Cerebellar nuclear complex (tissue), 1 donor: ENCODE measurements at places on chromosomes 5 and 9.

DNA sequence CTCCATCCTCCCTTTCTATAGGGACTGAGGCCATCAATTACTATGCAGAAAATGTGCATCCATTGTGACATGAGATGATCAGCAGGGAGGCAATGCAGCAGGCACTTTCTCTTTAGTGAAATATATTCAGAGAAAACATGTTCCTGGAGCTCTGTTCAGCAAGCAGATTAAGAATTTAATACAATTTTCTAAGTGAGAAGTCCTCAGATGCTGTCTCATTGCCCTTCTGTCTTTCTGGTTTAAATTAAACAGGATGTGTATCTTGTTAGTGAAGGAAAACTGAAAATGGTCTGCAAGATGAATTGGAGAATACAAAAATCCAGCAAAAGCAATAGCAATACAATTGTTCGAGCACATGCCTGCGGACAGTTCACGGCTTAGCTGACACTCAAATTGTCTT is 445.8 kb upstream of the RIOK2 start:
- DNase-seq = no peak

- DNase-seq = no peak
These were observed 11.5 kb downstream of the ERGIC1 start for GRCh38 chr5:172845576-172845975.

DNA sequence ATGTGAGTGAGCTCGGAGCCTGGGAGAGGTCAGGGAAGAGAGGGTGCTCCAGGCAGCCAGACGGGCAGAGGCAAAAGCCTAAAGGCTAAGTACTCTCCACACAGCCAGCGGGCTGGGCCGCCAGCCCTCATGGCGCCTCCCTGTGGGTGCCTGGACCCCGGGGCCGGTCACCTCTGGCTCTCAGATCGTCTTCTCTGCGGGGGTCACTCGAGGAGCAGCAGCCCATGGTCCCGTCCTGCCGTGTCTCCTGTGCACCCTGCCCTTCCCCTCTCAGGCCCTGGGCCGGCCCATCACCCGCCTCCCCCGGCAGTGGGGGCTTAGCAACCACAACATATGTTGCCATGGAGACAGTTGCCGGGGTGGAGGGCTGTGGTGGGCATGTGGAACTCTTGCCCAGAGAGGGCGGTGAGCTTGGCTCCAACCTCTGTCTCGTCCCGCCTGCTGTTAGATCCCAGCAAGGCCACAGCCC is 4.2 kb downstream of the AK1 start:
- no peak for DNase-seq

DNA sequence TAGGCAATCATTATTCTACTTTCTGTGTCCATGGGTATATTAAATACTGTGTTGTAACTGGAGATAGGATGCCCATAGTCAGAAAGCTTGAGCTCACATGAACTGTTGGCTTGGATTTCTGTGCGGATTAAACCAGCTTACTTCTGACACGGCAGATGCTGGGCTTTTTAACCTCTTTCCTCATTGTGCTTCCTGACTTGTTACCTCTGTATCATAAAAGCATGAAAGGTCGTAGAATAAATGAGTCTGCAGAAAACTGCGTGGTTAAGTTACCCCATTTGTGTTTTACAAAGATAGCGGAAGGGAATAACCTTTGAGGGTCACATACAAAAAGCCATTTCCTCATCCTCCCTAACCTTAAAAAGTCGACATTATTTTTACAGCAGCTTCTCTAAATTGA is 199.5 kb upstream of the DMRT1 start:
- DNase-seq = no peak

DNA sequence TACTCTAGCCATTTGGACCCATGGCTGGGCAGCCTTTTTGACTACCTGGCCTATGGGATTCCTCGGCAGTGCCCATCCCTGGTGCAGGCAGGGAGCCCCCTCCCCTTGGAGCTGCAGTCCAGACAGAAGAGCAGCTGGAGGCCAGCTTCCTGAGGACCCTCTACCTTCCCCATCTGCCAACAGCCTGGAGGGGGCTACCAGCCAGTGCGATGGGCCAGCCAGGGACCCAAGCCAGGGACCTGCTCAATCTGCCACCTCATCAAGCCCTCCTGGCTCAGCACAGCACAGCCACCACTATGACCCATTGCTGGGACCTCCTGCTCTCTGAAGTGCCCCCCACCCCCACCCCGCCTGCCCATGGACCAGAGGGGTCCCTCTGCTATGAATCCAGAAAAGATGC is 22.6 kb upstream of the TDRD7 start:
- DNase-seq = no peak

- no peak for DNase-seq
These were observed 127.5 kb upstream of the WWC1 start for GRCh38 chr5:168163966-168164365.

DNA sequence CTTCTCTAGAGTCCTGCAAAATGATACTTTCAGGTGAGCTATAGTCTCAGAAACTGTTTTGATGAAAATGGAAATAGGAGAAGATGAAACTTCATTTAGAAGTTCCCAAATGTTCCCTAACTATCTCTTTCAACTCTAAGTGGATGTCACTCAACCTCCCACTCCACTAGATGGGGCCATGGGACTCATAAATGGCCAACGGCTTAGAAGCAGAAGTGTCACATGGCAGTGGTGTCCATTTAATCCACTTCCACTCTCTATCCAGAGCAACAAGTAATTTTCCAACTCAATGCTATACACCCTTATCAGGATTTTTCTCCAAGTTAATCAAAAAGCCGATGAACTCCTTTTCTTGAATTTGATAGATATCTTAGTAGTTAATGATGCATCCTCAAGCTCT is 295.7 kb downstream of the EDIL3 start:
- no peak for DNase-seq

DNA sequence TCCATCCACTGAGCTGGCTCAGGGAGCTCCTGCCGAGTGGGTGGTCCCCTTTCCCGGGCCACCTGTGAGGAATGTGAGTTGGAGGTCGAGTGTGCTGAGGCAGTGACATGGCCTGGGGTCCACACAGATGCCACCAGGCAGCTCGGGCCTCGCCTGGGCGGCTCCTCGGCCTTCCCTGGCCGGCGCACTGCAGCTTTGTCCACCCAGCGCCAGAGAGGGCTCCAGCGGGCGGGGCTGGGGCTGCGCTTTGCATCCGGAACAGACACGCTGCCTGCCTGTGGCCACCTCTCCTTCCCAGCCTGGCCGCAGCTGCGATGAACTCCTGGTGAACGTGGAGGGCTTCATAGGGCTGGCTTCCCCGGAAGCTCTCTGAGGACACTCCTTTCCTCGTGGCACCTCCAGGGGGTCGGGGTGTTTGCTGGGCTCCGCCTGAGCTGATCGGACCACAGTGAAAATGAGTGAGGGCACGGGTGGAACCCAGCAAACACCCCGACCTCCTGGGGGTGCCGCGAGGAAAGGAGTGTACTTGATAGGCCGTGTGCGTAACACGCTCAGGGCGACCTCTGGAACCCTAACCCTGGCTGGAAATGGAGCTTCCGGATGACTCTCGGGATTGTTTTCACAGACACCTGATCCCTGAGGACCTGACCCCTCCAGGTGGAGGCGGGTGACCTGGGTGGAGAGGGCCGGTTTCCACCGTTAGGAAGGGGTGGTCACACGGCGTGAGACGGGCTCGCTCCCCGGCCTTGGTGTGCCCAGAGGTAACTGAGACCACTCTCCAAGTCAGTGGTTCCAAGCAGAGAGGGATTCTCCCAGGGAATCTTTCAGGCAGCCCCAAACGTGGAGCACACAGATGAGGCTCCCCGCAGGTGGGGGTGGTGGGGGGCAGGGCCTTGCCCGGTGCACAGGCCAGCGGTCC is 31.8 kb upstream of the RXRA start:
- no peak for DNase-seq

DNA sequence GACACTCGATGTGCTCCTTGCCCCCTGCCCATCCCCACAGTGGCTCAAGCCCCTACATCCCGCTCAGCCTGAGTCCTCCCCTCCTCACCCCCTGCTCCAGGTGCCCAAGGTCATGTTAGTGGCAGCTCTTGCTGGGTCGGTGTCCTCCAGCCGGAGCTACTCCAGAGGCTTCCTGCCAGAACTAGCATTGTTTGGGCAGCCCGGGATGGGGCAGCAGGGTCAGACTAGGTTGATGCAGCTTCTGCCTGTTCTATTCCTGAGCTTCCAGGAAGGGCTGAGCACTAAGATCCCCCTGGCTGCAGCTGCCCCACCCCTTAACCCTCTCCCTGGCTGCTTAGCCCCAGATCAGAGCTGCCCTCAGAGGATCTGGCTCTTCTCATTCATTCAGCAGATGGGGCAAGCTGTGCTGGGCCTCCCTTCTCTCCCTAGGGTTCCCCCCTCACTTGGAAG is 671 bp downstream of the RGS14 start:
- no peak for DNase-seq

DNA sequence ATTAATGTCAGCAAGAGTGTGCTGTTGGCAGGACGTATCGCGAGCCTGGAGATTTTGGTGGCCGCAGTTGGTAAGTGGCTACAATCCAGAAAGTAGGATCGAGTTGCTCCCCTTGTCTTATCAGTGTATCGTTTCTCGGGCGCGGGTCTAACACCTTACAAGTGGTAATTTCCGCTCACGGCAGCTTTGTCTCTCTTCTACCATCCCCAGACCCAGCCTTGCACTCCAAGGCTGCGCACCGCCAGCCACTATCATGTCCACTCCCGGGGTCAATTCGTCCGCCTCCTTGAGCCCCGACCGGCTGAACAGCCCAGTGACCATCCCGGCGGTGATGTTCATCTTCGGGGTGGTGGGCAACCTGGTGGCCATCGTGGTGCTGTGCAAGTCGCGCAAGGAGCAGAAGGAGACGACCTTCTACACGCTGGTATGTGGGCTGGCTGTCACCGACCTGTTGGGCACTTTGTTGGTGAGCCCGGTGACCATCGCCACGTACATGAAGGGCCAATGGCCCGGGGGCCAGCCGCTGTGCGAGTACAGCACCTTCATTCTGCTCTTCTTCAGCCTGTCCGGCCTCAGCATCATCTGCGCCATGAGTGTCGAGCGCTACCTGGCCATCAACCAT is 1.1 kb downstream of the PTGER4 start:
- no peak for DNase-seq

DNA sequence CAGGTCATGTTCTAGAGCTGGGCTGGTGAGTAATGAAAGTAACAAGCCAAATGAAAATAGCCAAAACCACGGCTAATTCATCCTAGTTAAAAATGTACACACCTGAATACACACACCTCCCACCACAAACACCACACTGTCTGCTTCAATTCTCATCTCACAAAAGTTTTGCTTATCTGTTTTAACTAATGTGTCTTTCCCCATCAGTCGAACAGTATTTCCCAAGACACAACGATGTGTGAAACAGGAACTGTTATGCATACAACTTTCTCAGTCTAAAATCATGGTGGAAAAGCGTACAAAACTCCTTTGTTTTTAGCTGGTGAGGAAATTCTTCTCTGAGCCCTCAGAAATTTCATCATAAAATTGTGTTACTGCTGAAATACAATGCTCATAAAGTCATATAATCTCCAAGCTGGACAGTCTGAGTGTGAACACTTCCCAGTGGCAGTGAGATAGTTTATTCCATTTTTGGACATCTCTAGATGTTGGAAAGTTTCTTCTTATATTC is 242.4 kb downstream of the EFNA5 start:
- DNase-seq = no peak

DNA sequence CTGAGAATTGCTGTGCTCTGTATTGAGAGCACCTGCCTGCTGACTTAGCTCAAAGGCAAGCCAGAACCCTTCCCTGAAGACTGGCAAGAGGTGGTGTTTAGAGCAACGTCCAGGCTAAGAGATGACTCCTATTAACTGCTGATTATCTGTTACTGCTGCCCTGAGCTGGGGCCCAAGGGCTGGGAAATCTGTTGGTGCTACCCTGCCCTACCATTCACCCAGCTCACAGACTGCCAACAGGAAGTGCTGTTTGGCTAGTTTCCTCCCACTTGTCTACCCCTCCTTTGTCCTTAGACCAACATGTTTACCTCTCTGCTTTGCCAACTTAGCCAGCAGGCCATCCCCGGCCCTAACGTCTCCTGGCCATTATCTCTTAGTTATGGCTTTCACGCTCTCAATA is 6.9 kb downstream of the RAB24 start:
- DNase-seq = no peak

DNA sequence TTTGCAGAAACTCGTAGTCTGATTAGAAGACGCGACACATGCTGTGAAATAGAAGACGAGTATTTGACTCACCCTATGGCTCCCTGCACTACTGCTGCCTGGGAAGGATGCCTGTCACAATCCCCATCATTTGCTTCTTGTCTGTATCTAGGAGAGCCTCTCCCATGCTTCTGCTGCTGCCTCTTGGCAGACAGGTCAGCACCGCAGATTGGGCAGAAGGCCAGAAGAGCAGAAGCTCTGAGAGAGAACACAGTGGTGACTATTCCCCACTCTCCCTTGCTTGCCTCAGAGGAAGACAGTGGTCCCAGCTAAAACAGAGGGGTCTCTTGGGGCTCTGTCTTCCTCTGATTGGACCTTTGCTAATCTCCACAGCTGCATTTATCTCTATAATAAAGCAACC is 84.0 kb upstream of the SMIM32 start:
- no peak for DNase-seq
